ENCODE measurements at places on chromosomes 5 and 9.

DNA sequence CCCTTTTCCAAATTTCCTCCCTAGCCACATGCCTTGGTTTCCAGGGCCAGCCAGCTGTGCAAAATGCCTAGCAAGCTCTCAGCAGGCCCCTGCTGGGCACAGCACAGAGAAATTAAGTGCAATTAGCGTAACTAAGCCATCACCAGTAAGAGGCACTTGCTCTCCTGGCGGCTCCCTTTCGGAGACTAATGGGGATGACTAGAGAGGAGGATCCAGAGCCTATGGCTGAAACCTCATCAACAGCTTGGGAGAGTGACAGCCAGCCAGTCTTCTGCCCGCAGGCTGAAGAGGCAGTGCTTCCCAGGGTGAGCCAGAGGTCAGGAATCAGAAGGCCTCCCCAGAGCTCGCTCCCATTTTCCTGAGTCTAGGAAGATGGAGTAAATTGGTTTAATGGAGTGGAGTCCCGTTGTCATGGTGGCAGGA, 108.4 kb downstream of the KCNIP1 start:
- ATAC-seq: no peak

DNA sequence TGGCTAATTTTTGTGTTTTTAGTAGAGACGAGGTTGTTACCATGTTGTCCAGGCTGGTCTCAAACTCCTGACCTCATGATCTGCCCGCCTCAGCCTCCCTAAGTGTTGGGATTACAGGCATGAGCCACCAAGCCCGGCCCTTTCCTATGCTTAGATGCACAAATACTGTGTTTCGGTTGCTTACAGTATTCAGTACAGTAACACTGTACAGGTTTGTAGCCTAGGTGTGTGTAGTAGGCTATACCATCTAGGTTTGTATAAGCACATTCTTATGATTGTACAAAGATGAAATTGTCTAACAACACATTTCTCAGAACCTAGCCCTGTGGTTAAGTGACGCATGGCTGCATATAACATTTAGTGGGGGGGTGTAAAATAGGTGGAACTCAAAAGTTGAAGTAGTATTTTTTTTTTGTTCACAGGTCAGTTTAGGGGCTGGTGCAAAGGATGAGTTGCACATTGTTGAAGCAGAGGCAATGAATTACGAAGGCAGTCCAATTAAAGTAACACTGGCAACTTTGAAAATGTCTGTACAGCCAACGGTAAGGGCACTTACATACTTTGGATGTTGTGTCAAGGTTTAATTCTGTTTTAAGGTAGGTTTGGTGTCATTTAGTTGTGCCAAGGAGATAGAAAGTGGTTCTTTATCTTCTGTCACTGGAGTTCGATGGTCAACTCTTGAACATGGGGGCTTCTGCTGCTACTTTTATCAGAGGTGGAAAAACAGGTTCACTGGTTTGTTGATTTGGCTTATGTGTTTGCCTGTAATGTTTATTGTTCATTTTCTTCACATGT, 3.4 kb downstream of the NPM1 start:
- no peak for ATAC-seq

DNA sequence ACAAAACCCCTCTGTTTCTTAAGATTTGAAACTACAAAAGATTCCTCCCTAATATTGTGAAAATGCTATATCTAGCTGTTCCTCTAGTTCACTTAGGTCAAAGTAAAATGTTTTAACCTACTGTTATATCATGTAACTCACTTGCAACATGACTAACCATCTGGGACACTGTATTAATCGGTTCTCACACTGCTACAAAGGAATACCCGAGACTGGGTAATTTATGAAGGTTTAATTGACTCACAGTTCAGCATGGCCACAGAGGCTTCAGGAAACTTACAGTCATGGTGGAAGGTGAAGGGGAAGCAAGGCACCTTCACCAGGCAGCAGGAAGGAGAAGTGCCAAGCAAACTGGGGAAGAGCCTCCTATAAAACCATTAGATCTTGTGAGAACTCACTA, 34.7 kb downstream of the DIMT1 start:
- no peak for ATAC-seq

DNA sequence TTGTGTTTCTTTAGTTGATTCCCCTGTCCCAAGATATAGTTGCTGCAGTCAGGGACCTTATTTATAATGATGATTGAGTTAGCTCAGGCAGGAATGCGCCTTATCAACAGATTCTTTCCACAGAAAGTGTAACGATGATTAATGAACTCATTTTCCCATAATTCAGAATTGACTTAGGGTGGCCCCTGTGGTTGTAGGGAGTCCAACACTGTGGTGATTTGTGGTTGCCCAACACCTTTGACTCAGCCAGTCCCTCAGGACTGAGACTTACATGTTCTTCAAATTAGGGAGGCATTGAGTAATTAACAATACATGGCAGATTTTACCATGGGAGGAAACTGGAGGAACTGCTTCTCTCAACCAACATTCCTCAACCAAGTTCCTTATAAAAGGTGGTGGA, 221.9 kb downstream of the GABRG2 start:
- no peak for ATAC-seq

- no peak for ATAC-seq
Observed at GRCh38 chr5:73135021-73135420, 14.6 kb downstream of the TMEM171 start.

GRCh38 chr5:25955337-25955736, 1083.0 kb downstream of the CDH9 start:
- ATAC-seq: peak; percentile 54

DNA sequence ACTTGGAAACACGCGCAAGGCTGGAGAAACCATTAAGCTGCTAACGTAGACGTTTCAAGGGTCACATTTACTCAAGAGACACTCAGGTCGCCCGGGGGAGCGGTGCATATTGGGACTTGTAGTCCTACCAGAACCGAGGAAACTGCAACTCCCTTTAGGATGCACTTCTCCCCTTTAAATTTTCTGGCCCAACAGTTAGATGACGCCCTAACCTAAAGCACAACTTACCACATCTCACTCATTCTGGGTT, 384 bp upstream of the DMXL1 start:
- peak; percentile 76 for ATAC-seq

DNA sequence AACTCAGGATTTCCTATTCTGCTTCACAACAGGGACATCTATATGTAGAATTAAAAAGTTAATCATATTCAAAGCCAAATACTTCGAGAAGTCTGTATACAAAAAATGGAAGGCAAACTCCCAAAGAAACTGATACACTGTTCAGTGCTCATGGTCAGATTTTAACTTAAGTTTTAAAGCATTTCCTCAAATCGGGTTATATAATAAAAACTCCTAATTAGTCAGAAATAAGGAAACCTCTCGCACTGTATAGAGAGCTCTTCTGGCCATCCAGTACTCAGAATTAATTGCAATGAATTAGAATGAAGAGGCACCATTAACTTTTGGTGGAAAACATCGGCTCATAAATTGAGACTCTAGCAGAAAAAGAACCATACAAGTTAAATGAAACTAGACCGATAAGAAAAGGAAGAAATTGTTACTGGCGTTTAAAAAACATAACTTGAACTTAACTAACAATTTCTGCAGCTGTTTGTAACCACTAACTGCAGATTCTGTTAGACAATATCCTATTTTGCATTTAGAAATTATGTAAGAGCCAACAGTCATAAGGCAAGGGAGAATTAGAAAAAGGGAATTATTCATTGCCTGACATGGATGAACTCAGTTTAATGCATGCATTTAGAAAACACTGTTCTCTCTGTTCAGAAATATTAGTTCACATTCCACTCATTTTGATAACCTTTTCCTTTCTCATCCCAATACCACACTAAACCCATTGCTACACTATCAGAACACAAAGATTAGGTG, 96.6 kb downstream of the FNBP1 start:
- no peak for ATAC-seq

GRCh38 chr9:121766081-121766683, 114.7 kb downstream of the DAB2IP start:
- ATAC-seq: no peak

DNA sequence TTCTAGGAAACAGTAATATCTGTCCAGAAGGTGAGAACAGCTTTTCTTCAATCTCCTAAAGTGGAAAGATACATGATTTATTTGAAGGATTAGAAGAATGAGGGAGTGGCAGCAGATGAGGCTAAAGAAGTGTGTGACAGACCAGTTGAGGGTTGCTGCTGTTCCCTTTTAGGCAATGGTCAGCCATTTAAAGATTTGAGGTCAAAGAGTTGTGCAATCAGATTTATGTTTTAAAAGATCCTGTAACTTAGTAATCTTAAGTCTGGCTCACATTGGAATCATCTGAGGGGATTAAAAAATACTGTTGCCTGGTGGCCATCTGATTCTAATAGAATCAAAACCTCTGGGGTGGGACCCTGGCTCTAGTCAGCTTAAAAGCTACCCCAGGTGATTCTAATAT, 4.3 kb upstream of the SGCD start:
- no peak for ATAC-seq

GRCh38 chr9:76580188-76580587, 121.2 kb downstream of the GCNT1 start:
- no peak for ATAC-seq

DNA sequence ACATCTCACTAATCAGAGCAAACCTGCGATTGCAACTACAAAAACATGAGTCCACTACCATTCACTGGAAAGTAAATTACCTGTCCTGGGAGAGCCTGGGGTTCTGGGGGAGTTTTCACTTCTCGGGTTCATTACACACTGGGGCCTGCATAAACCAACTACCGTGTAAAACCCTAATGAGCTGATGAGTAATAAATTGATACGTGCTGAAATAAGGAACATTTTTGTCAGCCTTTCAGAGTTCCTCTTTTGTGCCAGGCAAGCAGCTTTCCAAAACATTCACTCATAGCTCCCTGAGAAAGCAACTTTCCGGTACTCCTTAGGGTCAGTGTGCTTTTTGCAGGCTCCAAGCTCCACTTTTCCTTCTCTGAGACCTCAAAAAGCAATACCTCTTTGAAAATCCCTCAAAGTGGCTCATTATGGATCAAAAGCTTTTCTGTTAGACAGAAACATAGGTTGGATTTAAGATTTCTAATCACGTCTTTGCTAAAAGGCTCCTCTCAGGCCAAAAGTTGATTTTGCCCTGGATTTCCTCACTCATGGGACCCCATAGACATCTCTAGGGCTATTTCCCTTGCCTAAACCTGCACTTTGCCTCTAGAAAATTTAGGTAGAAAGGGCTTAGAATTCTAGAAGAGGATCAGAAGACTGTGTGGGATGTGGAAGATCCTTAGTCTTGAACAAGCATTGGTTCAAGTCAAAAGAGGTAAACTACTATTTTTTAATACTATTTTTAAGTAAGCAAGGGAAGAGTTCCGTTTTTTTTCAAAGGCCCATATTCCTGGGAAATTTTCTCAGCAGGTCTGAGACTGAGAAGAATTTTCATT, 74.8 kb downstream of the ST8SIA4 start:
- peak; percentile 96 for ATAC-seq

- no peak for ATAC-seq
Observed at GRCh38 chr9:18847576-18848275, 185.3 kb downstream of the SAXO1 start.

- ATAC-seq: no peak
Observed at GRCh38 chr9:120715389-120715924, 1.2 kb upstream of the MEGF9 start.

- ATAC-seq: no peak
Observed at GRCh38 chr9:113350107-113350661, 843 bp downstream of the BSPRY start.

All from stimulated activated memory B cell treated with anti-CD40 and anti-IgM and Interleukin-4, amounts not matched to agents 10 μg/mL and 1 μg/mL and 100 μg/mL, for 72 hours (primary cell).